ENCODE measurements at places on chromosomes 2 and 18. TPM values are rescaled to one million over a fixed set of nuclear protein-coding genes. Genes with fewer than 3 reads are reported as not detected.

Gene RNF144A
- 2.7 TPM for polyA plus RNA-seq

- no peak overlapping the region for H3K4me3 ChIP-seq
- no peaks in the 10 kb centered on the region for H3K4me1 ChIP-seq
- DNase-seq = no peak
- H3K27ac ChIP-seq = no peak overlapping the region
Measured at GRCh38 chr2:127420039-127420864, 2.0 kb downstream of the PROC start.

DNA sequence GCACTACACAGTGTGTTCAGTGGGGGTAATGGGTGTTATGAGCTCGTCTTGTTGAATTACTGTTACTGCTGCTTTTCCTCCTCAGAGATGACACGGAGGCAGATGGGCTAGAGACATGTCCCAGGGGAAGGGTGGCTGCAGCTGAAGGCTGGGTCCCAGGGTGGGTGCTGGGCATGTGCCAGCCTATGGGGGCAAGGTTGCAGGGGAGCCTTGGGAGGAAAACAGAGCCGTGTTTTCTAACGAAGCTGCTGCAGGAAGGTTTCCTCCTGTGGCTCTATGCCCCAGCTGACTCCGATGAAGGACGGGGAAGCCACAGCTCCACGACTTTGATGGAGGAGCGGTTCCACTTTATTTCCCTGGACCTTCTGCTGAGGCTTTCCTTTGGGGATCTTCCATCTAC lies 42.4 kb downstream of the ASB18 start:
- no peaks in the 10 kb centered on the region for H3K4me1 ChIP-seq
- H3K36me3 ChIP-seq = no peaks in the 10 kb centered on the region
- no peaks in the 10 kb centered on the region for H3K27me3 ChIP-seq
- H3K27ac ChIP-seq = no peak overlapping the region

- H3K27ac ChIP-seq = no peak overlapping the region
- DNase-seq = no peak
- no peaks in the 10 kb centered on the region for H3K4me1 ChIP-seq
Measured at GRCh38 chr2:228548230-228548629, 366.7 kb upstream of the SPHKAP start.

- H3K4me1 ChIP-seq = peaks cover 5% of the 10 kb centered on the region
- no peak overlapping the region for H3K4me3 ChIP-seq
- no peak for DNase-seq
- H3K27ac ChIP-seq = no peak overlapping the region
Measured at GRCh38 chr2:117832332-117832731, 17.8 kb downstream of the DDX18 start.

Gene MEP1B
- polyA plus RNA-seq = not detected

- no peak for DNase-seq
- H3K27me3 ChIP-seq = no peaks in the 10 kb centered on the region
- H3K4me3 ChIP-seq = no peak overlapping the region
- H3K27ac ChIP-seq = no peak overlapping the region
- H3K36me3 ChIP-seq = peaks cover 9% of the 10 kb centered on the region
Measured at GRCh38 chr2:62884514-62884913, 166.1 kb upstream of the OTX1 start.

GRCh38 chr2:100964222-100964621 lies 37.9 kb upstream of the RPL31 start:
- no peak overlapping the region for H3K4me3 ChIP-seq
- DNase-seq = no peak
- no peaks in the 10 kb centered on the region for H3K36me3 ChIP-seq
- H3K27me3 ChIP-seq = no peaks in the 10 kb centered on the region

DNA sequence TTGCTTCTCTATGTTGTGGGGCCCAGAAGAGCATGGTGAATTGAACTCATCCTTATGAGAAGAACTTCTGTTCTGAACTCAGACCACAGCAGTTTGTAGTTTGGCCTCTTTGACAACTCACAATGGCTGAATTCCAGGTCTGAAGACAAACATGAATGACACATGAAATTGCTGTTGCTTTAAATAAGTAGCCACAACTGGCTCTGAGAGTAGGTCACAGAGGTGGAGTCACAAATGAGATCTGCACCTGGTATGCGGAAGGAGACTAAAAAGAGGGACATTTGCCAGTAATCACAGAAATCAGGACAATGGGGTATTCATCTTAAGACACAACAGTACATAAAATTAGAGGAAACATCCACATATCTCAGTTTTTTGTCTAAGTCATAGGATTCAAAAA lies 290.3 kb upstream of the MMADHC start:
- no peaks in the 10 kb centered on the region for H3K36me3 ChIP-seq
- H3K27ac ChIP-seq = no peak overlapping the region
- no peaks in the 10 kb centered on the region for H3K4me1 ChIP-seq
- DNase-seq = no peak
- no peaks in the 10 kb centered on the region for H3K27me3 ChIP-seq

DNA sequence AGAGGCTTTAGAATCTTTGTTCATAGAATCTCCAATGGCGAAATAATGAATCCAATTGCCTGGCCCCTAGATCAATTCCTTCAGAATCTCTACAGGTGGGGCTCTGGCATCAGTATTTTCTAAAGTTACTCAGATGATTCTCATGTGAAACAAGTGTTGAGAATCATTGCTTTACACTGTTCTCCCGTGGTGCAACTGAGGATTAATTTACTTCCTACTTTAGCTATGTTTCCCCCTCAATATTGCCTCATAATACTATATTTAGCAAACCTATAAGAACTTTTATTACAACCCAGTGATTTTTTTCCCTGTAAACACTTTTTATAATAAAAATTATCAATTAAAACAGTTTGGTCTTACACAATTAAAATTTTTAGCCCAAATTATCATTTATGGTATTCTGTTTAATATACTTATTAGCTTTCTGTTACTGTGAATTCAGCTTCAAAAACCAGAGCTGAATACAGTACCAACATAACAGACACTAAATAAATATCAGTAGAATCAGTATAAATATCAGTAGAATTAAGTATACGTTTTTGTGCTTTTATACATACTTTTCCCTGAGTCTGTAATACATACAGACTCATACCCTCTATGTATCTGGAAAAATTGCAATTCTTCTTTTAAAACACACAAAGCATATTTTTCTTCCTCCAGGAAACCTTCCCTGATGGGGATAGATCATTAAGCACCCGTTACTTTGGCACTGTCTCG lies 20.8 kb downstream of the SLC38A11 start:
- H3K27ac ChIP-seq = no peak overlapping the region
- no peak overlapping the region for H3K4me3 ChIP-seq
- H3K36me3 ChIP-seq = no peaks in the 10 kb centered on the region
- H3K27me3 ChIP-seq = no peaks in the 10 kb centered on the region
- no peak for DNase-seq
- H3K4me1 ChIP-seq = no peaks in the 10 kb centered on the region

DNA sequence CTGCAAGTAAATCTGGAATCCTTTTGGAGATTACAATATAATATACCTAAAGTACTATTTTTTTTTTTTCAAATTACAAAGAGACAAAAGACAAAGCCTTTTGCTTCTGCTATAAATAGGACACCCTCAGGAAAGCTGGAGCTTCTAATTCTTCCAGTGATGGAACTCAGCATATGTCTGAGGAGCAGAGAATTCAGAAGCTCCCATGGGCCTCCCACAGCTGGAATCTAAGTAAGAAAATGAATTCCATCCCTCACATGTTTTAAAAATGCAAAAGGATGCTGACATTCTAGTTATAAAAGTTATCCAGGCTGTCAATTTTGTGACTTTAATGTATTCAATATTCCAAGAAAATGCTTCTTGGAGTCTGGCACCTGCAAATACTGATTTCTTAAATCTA lies 571.3 kb upstream of the LRRTM4 start:
- H3K27ac ChIP-seq = no peak overlapping the region
- DNase-seq = no peak
- no peaks in the 10 kb centered on the region for H3K27me3 ChIP-seq
- H3K4me3 ChIP-seq = no peak overlapping the region

- no peaks in the 10 kb centered on the region for H3K4me1 ChIP-seq
- no peaks in the 10 kb centered on the region for H3K36me3 ChIP-seq
- no peaks in the 10 kb centered on the region for H3K27me3 ChIP-seq
Measured at GRCh38 chr2:222000326-222000725, 298.5 kb downstream of the PAX3 start.

DNA sequence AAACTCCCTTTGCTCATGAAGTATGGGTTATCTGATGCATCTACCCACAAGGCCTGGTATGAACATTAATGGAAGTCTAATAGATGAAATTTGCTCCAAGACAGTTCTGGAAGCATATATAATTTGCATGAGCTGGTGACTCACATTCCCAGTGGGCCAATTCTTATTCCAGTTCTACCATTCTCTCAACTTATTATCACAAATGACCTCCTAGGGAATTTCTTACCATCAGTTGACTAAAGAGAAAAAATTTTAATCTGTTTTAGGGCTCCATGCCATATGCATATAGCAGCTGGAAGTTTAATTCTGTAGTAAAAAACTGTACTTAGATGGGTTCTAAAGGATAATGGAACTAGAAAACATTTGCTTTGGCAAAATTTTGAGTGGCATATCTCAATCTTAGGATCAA lies 165.2 kb upstream of the COL3A1 start:
- no peaks in the 10 kb centered on the region for H3K27me3 ChIP-seq
- no peaks in the 10 kb centered on the region for H3K4me1 ChIP-seq
- no peak for DNase-seq
- H3K4me3 ChIP-seq = no peak overlapping the region

Gene NR4A2
- 7.0 TPM for polyA plus RNA-seq

DNA sequence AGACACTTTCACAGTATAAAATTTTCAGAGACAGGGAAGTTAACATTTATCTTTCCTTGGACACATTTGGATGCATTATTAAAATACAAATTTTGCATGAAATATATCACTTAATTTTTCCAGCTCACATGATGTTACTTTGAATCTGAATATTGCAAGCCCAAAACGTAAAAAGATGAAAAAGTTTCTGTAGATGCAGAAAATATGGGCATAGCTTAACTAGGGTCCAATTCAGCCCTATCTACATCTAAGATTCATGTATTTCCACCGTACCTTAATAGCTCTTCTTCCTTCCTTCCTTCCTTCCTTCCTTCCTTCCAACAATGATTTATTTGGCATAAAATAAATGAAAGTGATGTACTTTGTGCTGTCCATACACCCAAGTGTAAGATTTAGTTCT lies 1084.6 kb upstream of the TMEFF2 start:
- H3K27me3 ChIP-seq = no peaks in the 10 kb centered on the region
- no peak overlapping the region for H3K4me3 ChIP-seq
- H3K4me1 ChIP-seq = no peaks in the 10 kb centered on the region
- H3K27ac ChIP-seq = no peak overlapping the region

DNA sequence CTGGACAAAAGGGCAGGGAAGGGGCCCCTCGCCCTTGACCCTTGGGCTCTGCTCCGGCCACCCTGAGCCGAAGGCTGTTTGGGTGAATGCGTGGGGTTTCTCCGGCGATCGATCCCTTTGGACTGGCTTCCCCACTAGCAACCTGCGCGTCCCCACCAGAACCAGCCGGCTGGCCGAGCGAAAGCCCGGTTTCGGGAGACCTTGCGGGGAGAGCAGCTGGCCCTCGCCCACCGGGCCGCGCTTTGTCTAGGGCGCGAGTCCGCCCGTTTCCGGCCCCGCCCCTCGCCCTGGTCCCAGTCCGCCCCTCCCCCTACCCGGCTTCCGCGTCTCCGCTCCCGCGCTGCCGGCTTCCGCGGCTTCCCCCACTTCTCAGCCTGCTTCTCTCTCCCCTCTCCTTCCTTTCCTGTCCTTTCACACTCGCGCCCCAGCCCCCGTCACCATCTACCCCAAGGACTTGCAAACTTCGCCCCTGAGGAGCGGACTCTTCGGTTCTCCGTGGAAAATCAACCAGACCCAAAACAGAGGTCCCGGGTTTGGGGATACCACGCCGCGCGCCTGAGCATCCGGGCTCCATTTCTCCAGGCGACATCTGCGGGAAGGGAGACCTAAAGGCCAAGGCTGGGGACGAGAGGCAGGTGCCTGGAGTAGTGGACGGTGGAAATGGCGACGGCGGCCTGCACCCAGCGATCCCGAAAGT lies 48.0 kb upstream of the ATP6V1B1 start:
- peak overlapping the region; percentile 26 for H3K4me3 ChIP-seq
- H3K27me3 ChIP-seq = peaks cover 10% of the 10 kb centered on the region
- H3K4me1 ChIP-seq = peaks cover 15% of the 10 kb centered on the region
- H3K36me3 ChIP-seq = no peaks in the 10 kb centered on the region
- H3K27ac ChIP-seq = no peak overlapping the region
- DNase-seq = peak; percentile 70

GRCh38 chr2:238446371-238446770 lies 19.6 kb downstream of the ASB1 start:
- no peaks in the 10 kb centered on the region for H3K27me3 ChIP-seq
- H3K27ac ChIP-seq = no peak overlapping the region
- peaks cover 52% of the 10 kb centered on the region for H3K36me3 ChIP-seq
- H3K4me1 ChIP-seq = peaks cover 4% of the 10 kb centered on the region
- DNase-seq = no peak
- no peak overlapping the region for H3K4me3 ChIP-seq

DNA sequence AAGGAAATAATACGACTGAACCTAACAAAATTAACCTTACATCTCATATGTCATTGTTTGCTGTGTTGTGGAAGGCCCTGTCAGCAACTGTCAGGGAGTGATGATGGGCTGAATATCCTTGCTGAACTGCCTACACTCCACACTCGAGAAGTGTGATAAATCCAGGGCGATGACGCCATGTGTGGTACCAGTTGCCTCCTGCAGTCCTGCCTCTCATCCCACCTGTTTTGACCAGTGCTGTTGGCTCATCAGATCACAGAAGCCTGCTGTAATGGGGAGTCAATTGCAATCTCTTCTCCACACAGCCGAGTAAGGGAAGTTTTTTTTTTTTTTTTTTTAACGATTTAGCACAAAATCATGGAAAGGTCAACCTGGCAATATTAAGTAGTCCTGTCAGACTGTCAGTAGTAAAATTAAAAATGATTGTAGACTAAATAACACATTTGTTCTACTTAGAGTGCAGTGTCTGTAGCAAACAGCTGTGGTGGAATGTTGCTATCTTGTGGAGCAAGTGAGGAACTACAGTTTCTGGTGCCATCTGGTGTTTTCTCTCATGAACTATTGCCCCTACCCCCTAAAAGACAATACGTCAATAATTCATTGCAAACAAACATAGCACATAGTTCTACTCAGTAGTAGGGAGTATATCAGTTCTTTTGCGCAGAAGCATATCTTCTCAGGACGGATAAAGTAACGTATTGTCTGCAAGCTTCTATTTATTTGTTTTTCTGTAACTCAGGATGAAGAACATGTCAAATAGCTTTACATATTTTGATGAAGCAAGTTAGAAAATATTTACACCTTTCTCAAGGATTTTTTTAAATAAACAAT lies 347.6 kb downstream of the CTNNA2 start:
- H3K36me3 ChIP-seq = no peaks in the 10 kb centered on the region
- H3K27ac ChIP-seq = no peak overlapping the region
- no peak overlapping the region for H3K4me3 ChIP-seq
- peak; percentile 30 for DNase-seq

GRCh38 chr2:16537347-16537746 lies 128.3 kb downstream of the CYRIA start:
- no peaks in the 10 kb centered on the region for H3K27me3 ChIP-seq
- H3K27ac ChIP-seq = no peak overlapping the region
- no peaks in the 10 kb centered on the region for H3K4me1 ChIP-seq
- no peaks in the 10 kb centered on the region for H3K36me3 ChIP-seq
- DNase-seq = no peak

GRCh38 chr2:175446201-175446600 lies 264.7 kb upstream of the ATP5MC3 start:
- no peak for DNase-seq
- no peaks in the 10 kb centered on the region for H3K27me3 ChIP-seq
- no peak overlapping the region for H3K4me3 ChIP-seq
- no peak overlapping the region for H3K27ac ChIP-seq

Gene MYCN
- polyA plus RNA-seq = 0.23 TPM

- H3K4me3 ChIP-seq = no peak overlapping the region
- no peaks in the 10 kb centered on the region for H3K4me1 ChIP-seq
- no peak overlapping the region for H3K27ac ChIP-seq
Measured at GRCh38 chr18:27709344-27709743, 467.6 kb downstream of the CDH2 start.

Gene COL4A4
- polyA plus RNA-seq = 2.7 TPM

Data from lung (tissue), 17 donors.